Aortic smooth muscle cell (primary cell): ENCODE measurements at places on chromosomes 11 and 22. TPM values are rescaled to one million over a fixed set of nuclear protein-coding genes. Genes with fewer than 3 reads are reported as not detected.

RASL10A gene
- 0.25 TPM in 1 of 2 replicates, not detected in the other for total RNA-seq

POU2AF1 gene
- not detected in 2 replicates for total RNA-seq

MS4A4A gene
- total RNA-seq, result not detected in 2 replicates

MPEG1 gene
- total RNA-seq, result under 0.01 TPM in 1 of 2 replicates, not detected in the other

SCARF2 gene
- total RNA-seq, result 22.6 and 26.4 TPM in 2 replicates

USP2 gene
- 0.06 and 0.13 TPM in 2 replicates for total RNA-seq

APOL3 gene
- total RNA-seq, result 34.0 and 35.8 TPM in 2 replicates

DEPDC7 gene
- 3.4 and 5.8 TPM in 2 replicates for total RNA-seq

SCT gene
- not detected in 2 replicates for total RNA-seq

MMP12 gene
- not detected in 2 replicates for total RNA-seq

CARD10 gene
- total RNA-seq, result 2.4 and 2.5 TPM in 2 replicates

CNTF gene
- 0.92 and 1.9 TPM in 2 replicates for total RNA-seq

ANGPTL5 gene
- total RNA-seq, result 0.25 and 0.92 TPM in 2 replicates

NTM gene
- total RNA-seq, result 32.1 and 35.0 TPM in 2 replicates

SMDT1 gene
- total RNA-seq, result 13.2 and 19.7 TPM in 2 replicates

ACAD8 gene
- 16.8 and 17.4 TPM in 2 replicates for total RNA-seq

RTN4R gene
- 0.12 and 0.13 TPM in 2 replicates for total RNA-seq

ZW10 gene
- total RNA-seq, result 19.5 and 20.3 TPM in 2 replicates
